ENCODE measurements at places on chromosomes 2 and 18.

- DNase-seq, result no peak
These were observed 38.8 kb downstream of the LBH start for GRCh38 chr2:30270166-30270565.

- no peak for DNase-seq
These were observed 117.6 kb downstream of the SMAD7 start for GRCh38 chr18:48832938-48833700.

DNA sequence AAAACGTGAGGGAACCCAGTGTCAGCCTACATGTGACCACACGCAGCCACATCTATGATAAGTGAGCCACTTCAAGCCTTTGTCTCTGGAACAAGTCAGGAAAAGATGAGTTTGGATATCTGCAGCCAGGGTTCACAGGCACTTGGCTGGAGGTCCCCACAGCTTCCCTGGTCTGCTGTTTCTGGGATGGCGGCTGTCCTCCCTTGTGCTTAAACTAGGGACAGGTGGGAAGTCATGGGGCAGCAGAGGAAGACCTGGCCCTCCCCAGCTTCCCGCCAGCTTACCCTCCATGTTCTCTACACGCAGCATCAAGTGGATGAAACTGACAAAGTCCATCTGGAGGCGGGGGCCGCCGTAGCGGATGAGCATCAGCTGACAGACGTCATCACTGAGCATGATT, 38.5 kb upstream of the GALNT14 start:
- DNase-seq, result no peak

DNA sequence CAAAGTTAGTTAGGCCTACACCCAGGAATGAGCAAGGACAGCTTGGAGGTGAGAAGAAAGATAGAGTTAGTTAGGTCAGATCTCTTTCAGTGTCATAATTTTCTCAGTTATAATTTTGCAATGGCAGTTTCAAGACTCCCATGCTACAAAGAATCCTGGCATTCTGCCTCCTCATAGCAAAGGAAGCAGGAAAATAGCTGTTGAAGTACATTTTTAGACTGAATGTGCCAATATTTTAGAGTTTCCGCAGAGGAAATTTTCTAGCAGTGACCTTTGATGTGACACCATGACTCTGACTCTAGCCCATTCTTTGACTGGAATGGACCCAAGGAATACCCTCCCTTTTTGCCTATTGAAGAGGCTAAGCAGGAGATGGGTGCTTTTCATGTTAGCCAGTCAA, 371.7 kb downstream of the PIK3C3 start:
- no peak for DNase-seq

DNA sequence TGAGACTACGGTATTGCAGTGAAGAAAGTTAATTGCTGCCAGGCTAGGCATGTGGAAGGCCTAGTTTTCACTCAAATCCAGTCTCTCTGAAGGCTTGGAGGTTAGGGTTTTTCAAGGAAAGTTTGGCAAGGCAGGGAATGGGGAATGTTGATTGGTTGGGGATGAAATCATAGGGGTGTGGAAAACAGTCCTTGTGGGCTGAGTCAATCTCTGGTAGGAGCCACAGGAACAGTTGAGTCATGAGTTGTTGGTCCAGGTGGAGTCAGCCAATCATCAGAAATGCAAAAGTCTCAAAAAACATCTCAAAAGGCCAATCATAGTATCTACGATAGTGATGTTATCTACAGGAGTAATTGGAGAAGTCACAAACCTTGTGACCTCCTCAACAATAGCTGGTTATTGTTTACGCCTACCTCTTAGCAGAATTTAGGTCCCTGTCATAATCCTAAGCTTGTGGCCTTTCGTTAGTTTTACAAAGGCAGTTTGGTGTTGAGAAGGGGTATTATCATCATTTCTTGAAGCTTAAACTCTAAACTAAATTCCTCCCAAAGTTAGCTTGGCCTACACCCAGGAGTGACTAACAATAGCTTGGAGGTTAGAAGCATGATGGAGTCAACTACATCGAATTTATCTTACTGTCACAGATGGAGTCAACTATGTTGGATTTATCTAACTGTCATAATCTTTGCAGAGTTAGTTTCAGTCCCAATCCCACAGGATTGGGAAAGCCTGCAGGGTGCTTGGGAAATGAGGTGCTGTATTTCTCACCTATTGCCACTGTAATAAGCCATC, 33.7 kb upstream of the APCDD1 start:
- no peak for DNase-seq

All from CD4-positive, alpha-beta T cell treated with Interleukin-6 at 100 ng/mL for 8 hours (primary cell).